ENCODE measurements at places on chromosomes 4 and X.

DNA sequence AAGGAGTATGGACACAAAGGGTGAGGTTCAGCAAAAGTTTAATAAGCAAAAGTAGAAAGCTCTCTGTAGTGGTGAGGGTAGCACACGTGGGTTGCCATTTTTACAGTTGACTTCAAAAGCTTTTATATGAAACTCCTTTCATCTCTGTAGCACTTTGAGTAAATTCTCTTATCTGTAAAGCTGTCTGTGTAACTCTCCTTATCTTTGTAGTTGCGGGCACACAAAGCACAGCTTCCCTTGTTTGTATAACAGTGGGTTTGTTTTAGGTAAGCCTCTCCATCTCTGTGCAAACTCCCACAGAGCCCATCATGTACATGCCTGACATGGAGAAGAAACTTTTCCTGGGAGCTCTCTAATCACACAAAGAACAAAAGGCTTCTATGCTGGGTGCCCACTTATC is 325.9 kb upstream of the PABPC5 start:
- no peak for DNase-seq

- DNase-seq, result peak; percentile 40
These were observed 107.5 kb downstream of the VSIG4 start for GRCh38 chrX:65932173-65933084.

GRCh38 chr4:42492962-42493361 is 95.7 kb downstream of the SHISA3 start:
- no peak for DNase-seq

GRCh38 chr4:124183926-124184325 is 528.6 kb downstream of the ANKRD50 start:
- no peak for DNase-seq

GRCh38 chr4:163587867-163588266 is 93.4 kb downstream of the TMA16 start:
- no peak for DNase-seq

- no peak for DNase-seq
These were observed 110.0 kb downstream of the ARHGAP6 start for GRCh38 chrX:11555759-11556158.

GRCh38 chr4:184310171-184310567 is 92.5 kb upstream of the ENPP6 start:
- no peak for DNase-seq

DNA sequence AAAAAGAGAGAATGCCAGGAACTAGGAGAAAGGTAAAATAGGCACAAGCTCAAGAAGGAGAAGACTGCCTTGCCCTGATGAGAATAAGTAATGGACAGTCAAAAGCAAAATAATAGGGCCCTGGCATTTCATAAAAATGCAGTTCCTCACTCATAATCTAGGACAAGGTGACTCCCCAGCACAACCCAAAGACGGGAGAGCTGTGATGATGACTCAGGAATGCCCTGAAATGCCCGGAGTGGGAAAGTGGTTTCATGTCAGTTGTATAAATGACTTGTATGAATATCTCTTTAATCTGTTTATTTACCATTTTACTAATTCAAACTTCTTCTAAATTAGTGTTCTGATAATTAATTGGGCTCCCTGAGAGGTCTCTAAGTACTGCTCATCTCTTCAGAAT is 28.8 kb upstream of the SETD7 start:
- no peak for DNase-seq

DNA sequence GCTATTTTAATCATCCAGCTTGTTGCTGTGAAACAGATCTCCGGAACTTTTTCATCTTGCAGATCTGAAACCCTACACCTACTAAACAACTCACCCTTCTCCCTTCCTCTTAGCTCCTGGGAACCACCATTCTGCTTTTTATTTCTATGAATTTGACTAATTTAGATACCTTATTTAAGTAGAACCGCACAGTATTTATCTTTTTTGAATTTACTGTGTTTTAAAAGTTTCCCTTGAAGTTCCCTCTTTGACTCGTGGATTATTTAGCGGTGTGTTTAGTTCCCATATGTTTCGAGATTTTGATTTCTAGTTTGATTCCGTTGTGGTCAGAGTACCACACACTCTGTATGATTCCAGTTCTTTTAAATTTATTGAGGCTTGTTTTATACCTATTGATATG is 44.6 kb downstream of the EIF2S3 start:
- DNase-seq, result no peak

DNA sequence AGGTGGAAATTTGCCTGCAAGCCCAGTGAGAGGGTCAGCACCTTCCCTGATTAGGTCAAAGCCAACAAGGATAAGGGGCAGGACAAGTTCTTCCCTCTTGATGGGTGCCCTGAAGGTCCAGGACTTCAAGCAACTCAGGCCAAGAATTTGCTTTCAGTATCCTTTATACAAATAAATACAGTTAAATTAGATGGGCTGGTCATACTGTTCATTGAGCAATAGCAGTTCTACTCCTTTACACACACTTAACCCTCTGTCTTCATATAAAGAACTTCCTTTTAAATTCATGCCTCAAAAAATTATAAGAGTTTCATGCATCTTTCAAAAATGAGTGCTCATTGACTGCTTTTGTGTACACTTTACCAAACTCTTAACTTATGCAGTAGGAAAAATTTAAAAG is 392.0 kb downstream of the SPRY1 start:
- no peak for DNase-seq
